K562 (cell line): ENCODE measurements at places on chromosomes 5 and 9.

- no peak for DNase-seq
Observed at GRCh38 chr5:32598260-32598937, 13.0 kb downstream of the SUB1 start.

DNA sequence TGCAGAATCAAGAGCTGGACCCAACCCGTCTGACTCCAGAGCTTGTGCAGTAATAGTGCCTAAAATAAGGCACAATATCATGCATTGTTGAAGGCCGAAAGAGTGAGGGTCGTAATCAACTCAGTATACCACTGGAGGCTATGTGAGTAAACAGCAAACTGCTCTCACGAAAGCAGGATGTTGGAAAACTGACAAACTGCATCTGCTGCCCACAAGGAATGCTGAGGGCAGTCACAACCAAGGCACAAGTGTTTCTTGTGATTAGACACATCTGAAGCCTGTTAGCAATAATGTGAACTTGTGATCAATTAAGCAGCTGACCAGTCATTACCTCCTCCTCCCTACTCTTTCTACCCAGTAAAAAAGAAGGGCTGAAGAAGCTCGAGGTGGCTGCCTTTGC is 48.8 kb downstream of the TRPM3 start:
- DNase-seq = no peak

GRCh38 chr5:172303162-172303561 is 19.6 kb upstream of the UBTD2 start:
- no peak for DNase-seq

GRCh38 chr5:115396081-115396480 is 99.6 kb upstream of the CCDC112 start:
- no peak for DNase-seq

- no peak for DNase-seq
Observed at GRCh38 chr9:134559013-134559412, 82.6 kb upstream of the COL5A1 start.

DNA sequence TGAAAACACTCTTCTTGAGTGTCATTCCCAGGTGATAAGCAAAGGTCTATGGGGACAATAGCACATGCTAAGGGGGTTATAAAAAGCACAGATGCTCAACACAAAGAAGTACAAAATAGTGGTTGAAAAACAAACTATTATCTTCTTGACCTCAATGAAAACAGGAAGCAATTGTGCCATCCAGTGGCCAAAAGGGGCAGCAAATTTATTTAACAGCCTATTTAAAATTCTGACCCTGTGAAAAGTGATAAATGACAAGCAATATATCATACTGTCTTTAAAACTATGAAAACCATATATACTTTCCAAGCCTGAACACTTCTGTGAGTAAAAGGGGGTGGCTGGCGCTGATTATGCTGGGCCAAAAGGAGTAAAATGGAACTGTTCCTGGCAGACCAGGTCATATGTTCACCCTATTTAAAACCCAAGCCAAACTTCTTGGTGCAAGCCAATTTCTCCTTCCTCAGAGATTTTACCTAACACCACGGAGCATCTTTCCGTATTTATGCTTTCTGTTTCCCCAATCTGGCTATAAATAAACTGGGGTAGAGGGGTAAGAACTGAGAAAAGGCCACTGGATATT is 29.7 kb downstream of the TEX10 start:
- peak; percentile 19 for DNase-seq

DNA sequence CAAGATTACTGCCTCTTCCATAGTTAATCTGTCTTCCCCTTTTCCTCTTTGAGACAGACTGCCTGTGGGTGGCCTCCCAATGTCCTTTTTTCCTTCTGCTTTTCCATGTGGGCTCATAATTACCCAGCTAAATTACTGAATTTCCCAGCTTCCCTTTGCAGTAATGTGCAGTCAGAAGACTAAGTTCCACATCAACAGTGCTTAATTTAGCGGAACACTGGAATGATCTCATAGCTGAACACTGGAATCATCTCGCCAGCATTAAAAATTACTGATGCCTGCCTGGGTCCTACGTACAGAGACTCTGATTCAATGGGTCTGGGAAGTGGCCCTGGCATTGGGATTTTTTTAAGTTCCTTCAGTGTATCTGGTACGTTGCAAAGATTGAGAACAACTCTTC is 84.3 kb downstream of the DNAH5 start:
- no peak for DNase-seq

- DNase-seq = no peak
Observed at GRCh38 chr9:21611891-21612290, 129.8 kb upstream of the IFNE start.

DNA sequence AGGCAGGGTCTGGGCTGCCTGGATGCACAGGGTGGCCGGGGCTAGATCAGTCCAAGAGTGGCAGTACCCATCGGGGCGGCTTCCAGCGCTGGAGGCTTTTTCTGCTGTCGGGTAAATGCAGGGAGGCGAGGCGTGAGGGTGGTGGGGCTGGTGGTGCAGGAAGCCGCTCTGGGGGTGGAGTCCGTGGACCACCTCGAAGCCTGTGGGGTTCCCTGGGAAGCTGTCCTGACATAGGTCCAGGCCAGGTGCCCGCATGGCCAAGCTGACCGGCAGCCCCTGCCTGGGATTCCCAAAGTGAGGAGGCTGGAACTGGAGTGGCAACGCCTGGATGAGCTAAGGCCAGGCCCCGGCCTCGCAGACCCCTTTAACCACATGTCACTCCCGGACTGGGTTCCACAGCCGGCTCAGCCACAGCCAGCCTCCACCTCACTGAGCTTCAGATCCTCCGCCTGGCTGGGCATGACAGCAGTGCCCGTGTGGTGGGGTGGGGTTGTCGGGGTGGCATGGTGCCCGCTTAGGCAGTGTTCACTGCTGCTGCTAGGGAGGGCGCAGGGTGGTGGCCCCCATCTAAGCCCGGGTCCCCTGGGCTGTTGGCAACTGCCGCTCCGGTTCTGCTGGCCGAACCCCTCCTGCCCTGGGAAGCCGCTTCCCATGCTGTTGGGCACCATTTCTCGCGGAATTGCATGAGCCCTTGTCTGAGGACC is 1.4 kb upstream of the QRFP start:
- DNase-seq = no peak

DNA sequence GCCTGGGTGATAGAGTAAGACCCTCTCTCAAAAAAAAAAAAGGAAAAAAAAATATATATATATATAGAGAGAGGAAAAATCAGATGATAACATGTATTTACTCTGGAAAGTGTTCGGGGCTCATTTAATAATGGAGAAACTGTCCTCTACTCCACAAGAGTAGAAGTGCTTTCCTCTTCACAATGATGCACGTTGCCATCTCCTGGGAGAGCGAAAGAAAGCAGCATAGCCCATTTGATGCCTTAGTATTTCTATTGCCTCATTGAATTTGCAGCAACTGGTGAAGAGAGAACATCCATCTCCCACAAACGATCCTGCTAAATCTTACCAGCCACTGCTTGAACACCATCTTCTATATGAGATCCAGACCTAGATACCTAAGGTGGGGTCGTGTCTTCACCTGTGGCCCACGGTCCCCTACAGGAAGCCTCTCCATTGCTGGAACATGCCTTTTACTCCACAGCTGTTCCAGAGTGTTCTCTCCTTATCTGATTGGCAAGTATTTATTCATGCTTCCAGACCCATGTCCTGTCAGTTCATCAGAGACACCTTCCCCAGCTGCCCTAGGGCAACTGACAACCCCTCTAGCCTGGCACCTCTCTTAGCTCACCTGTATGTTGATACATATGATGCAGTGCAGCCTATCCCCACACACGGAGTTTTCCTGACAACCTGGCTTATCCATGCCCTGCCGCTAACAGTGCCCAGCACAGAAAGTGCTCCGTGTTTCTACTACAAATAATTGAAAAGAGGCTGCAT is 115.3 kb downstream of the MARCHF11 start:
- DNase-seq = no peak

GRCh38 chr9:132946211-132946610 is 1.8 kb upstream of the TSC1 start:
- DNase-seq = no peak

- no peak for DNase-seq
Observed at GRCh38 chr9:81490605-81491331, 198.6 kb downstream of the TLE1 start.

GRCh38 chr9:95815961-95816360 is 59.5 kb upstream of the ERCC6L2 start:
- no peak for DNase-seq

DNA sequence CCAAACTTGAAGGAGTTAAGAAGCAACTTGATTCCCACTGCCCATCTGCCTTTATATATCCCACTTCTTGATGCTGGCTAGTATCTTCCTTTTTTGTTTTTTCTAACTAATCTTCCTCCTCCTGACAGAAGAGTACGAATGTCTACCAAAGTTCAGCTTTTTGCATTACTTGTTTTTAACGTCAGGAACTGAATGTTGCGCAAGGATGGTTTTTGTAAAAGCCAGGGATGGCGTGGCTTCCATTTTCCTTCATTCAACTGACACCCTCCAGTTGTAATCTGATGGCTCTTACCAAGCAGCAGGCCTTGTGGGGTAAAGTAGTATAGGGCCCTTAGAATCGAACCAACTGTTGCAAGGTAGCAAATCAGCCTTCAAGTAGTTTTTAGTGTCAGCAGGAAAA is 70.8 kb upstream of the GPR151 start:
- no peak for DNase-seq

DNA sequence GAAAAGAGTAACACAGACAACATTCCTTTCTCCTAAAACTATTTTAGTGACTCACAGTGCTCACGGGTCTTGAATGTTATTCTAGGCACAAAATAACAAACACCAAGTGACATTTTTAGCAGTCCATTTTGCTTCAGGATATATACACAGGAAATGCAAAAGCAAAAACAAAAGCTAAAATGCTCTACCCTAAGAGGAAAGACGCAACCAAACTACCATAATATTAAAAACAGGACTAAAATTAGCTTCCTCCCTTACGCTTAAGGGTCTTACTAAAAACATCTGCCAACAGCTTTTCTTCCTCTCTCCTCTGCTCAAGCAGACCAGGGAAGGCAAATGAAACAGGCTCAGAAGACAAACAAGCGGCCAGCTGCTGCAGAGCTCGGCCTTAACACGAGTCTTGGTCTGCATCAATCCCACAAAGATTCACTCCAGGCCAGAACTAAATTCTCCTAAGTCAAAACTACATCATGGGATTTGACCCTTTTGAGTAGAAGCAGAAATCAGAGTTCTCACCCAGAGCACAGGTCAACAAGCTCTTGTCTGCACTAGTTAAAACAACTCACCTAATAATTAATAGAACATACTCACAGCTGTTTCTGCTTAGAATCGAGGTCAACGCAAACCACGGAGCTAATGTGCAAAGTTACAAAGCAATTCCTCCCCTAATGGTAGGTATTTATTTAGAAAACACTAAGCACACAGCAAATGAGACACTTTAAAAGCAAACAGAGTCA is 62.3 kb downstream of the RAPGEF1 start:
- DNase-seq = no peak

DNA sequence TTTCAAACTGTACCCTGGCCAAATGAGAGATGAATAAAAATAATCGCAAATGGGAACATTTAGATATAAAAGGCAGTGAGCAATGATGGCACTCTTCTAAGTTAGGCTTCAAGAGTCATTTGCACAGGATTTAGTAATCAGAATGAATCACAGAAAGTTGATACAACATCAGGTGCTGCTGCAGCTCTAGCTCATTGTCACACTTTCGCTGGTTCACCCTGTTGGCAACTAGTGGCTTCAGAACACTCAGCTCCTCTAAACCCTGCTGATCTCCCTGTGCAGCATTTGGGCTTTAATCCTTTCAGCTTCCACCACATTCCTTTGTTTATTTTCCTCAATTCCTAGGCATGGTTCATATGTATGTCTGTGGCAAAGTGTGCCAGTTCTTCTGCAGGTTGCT is 2071.2 kb upstream of the CDH6 start:
- DNase-seq = no peak

- DNase-seq = no peak
Observed at GRCh38 chr5:130402906-130403305, 498.6 kb downstream of the CHSY3 start.

DNA sequence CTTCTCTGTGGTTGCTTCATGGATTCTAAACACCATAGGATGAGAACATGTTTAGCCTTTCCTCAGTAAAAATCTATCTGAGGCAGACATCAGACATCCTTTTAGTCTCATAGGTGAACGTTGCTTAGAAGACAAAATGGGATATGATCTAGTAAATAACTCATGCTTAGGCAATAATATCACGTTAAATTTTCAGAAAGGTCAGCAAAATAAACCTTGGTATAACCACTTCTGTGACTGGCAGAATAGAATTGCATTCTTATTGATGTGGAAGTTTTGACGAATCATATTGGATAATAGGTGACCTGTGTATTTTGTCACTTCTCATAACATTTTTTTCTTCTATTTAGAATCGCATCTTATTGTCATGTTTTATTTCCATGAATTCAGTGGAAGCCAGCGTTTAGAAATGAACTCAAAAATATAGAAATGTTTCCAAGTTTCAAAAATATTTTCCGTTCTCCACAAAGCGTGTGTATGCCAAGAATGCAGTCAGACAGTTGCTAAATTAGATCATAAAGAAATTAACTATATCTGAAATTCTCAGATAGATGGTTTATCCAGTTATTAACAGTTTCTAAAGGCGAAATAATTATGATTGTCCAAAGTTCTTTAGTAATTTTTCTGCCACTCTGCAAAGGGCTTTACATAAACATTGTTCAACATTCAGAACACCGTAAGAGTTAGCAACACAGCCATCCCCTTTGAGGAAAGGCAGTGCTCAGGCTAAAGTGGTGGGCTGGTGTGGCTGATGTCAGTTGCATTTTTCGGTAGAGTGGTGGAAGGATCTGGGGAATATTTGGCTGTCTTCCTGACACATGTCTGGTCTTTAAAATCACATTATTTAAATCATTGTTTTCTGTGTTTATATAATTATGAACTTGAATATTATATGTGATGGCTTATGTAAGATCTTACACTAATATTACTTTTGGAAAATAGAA is 827.2 kb downstream of the MTRR start:
- DNase-seq = no peak

- DNase-seq = no peak
Observed at GRCh38 chr9:124180557-124180956, 77.2 kb upstream of the NEK6 start.

- DNase-seq = no peak
Observed at GRCh38 chr5:71522151-71522550, 65.0 kb upstream of the MCCC2 start.

DNA sequence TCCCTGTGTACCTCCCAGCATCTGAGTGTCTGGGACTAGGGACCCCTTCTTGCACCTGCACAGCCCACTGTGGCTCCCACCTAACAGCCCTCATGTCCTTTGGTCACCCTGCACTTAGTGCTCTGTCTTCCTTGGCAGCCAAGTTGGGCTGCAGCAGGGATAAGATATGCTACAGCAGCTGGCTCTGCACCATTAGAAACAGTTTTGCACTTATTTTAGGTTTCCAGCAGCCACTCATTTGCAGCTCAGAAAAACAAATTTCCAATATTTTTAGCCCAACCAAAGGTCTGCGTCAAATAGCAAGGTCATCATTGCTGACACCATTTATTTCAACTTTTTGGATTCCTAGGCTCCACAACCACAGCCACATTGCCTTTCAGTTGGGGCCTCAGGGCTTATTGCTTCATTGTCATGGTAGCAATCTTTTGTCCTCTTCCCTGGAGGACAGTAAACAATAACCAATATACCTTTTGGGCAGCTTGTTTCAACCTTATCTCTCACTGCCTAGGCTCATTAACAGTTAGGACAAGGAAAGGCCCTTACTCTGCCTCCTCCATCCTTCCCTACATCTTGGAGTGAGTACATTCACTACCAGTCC is 263.9 kb downstream of the COX7C start:
- no peak for DNase-seq
